NCI-H1092 treated with DMSO at 0.1 percent for 48 hours (cell line): ENCODE measurements at places on chromosomes 1 and 21.

- DNase-seq = no peak
Measured at GRCh38 chr1:172398193-172398592, 22.3 kb upstream of the C1orf105 start.

GRCh38 chr1:235270625-235271024, 57.4 kb downstream of the ARID4B start:
- DNase-seq = no peak

DNA sequence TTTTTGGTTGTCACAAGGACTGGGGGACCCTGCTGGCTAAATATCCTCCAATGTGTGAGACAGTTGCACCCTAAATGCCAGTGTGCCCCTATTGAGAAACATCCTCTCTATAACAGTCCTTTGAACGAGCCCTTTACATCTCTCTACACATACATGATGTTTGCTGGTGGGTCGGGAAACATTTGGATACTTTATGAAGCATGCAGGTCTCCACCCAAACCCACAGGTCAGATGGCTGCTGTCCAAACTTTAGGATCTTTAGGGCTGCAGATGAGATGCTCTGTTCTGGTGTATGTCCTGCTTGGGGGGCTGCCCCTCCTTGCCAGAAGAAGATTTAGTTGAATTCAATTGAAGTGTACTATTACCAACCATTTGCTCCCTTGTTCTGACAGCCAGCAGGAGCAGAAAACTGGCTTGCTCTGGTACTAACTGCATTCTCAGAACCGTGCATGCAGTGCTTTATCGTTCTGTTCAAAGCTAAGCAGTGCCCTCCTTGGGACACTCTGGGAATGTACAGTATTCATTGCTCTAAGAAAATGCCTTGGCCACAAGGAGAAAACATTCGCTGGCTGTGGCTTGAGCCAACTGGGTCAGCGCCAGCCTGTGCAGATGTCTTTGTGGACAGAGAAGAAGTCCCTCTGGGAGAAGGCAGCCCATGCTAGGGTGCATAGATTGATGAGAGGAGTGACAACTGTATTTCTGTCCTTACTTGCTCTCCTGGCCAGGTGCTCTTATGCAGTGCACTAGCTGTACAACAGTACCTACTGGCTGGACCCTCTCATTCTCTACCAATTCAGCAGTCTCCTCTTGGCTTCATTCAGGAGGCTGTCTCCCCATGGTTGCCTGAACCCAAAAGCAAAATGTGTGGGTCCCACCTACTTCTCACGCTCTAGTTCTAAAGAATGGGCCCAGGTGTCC, 61.4 kb upstream of the DIRAS3 start:
- peak; percentile 41 for DNase-seq

DNA sequence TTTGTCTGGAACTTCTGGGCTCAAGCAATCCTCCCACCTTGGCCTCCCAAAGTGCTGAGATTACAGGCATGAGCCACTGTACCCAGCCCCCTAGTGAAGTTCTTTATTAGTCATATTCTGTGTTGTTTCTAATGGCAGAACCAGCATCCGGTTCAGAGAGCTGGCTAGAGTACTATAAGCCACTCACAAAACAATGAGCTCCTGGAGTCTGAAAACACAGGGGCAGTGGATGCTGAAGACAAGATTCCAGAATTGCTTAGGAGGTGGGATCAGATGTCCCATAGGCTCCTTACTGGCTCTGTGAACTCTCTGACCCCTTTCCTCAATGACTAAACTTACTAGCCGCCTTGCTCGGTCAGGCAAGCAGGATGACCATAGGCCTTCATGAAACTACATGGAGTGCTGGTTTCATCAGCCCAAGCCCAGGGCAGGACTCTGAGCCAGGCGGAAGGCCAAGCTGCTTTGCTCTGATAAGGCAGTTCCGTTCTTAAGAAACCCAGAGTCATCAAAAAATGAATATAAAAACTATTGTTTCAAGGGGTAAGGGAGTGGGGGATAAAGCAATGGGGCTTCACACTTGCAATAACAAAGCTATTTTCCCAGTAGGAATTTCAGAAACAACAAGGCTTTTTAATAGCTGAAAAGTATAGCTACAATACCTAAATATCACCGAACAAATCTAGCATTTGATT, 8.1 kb downstream of the MTHFR start:
- DNase-seq = no peak

DNA sequence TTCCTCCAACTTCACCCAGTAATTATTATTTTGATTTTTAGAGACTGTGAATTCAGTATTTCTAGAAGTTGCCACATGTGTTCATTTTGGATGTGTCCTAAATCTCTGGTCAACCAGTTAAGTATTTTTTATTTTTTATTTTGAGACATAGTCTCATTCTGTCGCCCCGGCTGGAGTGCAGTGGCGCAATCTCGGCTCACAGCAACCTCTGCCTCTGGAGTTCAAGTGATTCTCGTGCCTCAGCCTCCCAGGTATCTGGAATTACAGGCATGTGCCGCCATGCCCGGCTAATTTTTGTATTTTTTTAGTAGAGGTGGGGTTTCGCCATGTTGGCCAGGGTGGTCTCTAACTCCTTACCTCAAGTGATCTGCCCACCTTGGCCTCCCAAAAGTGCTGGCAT, 8.0 kb downstream of the MACF1 start:
- DNase-seq = no peak

DNA sequence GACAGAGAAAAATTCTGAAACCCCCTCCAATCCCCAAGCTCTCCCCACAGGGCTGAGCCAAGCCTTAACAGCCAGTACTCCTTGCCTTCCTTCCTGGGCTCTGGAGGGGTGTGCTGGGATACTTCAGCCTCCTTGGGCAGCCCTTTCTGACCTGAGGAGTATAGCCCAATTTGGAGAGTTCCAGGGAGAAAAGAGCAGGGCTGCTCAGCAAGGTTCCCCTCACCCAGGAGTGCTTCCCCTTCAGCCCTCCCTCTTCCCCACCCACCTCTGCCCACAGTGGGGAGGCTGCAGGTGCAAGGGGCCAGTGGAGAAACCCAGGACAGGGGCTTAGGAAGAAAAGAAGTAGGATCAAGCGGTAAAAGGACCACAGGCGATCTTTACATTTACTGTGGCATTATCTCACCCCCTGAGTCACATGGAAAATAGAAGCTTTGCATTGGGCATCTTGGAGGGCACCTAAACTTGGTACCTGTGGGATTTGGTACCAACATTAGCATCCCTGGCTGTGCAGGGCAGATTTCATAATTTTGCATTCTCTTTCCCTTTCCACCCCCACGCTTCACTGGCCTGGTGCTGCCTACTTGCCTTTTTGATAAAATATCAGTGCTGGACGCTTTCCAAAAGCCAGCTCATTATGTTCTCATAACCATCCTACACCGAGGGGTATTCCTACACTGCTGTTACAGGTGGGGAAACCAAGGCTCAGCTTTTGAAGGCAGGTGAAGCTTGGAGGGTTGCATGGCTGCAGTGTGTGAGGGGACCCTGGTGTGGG, 2.8 kb upstream of the ADORA1 start:
- no peak for DNase-seq

- no peak for DNase-seq
Measured at GRCh38 chr1:196407358-196408051, 200.7 kb downstream of the KCNT2 start.

DNA sequence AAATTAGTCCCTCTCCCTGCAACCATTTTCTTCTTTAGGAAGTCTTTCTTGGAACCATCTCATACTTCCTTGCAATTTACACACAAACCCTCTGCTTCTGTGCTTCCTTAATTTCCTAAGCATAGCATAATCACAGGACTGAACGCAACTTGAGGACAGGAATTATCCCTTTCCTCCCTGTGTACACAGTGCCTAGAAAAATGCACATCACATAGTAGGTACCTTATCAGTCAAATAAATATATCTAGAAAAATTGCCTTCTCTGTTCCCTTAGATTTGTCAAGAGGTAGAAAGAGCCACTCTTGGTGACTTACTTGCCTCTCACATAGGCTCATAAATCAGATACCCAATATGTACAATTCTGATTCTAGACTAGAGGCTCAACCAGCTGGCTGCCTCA, 4.9 kb downstream of the ASPM start:
- no peak for DNase-seq

DNA sequence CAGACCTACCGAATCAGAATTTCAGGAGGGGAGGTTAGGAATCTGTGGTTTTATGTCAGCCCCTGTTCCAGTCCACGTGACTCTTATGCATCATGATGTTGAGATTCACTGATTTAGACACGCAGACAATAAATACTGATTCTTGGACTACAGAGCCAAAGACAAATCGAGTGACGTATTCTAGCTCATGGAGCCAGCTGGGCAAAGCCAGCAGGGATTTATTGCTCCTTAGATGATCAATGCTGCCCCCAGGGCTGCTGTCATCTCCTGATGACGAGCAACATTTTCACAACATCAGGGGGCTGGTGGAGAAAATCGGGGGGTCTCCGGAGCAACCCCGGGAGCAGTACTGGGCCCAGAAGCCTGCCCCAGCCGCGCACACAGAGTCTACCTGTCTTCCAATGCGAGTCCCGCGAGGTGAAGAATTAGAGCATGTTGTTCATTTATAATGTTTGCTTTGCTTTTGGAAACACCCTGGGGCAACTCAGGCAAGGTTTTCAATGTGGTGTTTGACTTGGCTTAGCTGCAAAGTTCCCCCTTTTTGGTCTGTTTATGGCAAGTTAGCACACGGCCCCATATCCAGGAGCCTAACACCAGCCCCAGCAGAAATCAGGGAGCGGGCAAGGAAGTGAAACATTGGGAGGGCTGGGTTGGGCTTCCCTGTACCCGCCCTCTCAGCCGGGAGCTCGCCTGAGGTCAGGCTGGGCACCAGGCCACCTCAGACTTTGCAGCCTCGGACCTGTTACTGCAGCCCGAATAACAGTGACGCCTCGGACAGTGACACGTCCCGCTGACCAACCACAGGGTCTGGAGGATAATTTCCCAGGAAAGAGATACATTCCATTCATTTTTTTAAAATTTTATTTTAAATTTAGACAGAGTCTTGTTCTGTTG, 19.9 kb upstream of the CLDN14 start:
- DNase-seq = no peak

DNA sequence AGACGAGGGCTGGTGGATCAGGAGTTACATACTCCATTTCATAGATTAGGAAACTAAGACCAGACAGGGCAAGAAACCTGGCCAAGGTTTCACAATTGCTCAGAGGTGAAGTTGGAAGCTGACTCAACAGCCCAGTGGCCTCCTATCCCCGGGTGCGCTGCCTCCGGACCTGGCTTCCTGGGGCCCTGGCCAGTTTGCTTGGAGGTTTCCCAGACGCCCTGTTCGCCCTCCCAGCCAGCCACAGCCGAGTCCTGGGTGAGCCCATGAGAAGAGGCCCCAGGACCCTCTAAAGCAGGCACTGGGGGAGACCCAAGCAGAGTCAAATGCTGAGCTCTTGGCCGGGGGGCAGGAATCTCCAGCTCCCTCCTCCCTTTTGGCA, 180.1 kb downstream of the ZBTB18 start:
- no peak for DNase-seq

GRCh38 chr1:201515062-201515750, 8.3 kb upstream of the CSRP1 start:
- DNase-seq = no peak

- DNase-seq = no peak
Measured at GRCh38 chr1:29851691-29852090, 615.4 kb downstream of the PTPRU start.

DNA sequence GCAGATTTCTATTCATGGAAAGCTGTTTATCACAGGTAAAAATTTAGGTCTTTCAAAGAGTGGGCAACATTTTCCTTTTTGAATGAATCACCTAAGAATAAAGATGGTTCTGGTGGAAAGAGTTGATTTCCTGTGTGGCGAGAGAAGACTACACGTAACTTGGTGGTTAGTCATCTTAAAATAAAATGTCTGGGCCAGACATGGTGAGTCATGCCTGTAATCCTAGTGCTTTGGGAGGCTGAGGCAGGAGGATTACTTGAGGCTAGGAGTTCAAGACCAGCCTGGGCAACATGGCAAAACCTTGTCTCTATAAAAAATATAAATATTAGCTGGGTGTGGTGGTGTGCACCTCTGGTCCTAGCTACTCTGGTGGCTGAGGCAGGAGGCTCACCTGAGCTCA, 65.7 kb downstream of the DISP1 start:
- DNase-seq = no peak

DNA sequence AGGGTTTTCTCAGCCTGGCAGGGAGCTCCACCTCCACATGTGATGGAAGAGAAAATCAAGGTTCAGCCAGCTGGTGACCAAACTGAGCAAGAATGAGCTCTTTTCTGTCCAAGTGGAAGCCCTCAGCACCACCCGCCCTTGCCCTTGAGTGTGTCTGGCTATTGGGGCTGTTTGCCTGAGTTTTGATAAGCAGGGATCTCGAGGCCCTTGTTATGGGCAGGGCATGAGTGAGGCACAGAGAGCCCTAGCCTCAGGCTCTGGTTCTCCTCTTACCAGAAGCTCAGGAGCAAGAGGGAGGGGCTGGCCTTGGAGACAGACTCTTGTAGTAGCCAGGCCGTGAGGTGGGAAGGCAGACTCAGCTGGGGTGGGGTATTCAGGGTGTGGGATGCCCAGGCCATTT, 37.5 kb upstream of the ARF1 start:
- DNase-seq = no peak

- no peak for DNase-seq
Measured at GRCh38 chr1:109932679-109933078, 22.0 kb downstream of the CSF1 start.

GRCh38 chr21:41707231-41707959, 59.5 kb downstream of the RIPK4 start:
- DNase-seq = no peak

DNA sequence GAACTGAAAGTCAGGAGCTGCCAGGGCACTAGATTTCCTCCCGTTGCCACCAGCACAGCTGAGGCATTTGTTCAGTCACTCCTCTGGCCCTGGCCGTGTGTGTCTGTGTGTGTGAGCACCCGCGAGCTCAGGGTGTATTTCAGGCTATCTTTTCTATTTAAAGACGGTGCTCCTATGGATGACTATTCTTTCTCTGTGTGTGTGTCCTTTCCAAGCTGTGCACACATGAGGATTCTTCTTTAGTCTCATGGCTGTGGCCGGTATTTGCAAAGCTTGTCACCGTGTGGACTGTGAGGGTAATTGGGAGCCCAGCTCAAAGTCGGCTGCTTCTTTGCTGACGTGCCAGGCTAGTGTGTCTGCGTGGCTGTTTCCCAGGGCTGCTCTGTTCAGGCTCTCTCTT, 3.0 kb upstream of the KCND3 start:
- no peak for DNase-seq

DNA sequence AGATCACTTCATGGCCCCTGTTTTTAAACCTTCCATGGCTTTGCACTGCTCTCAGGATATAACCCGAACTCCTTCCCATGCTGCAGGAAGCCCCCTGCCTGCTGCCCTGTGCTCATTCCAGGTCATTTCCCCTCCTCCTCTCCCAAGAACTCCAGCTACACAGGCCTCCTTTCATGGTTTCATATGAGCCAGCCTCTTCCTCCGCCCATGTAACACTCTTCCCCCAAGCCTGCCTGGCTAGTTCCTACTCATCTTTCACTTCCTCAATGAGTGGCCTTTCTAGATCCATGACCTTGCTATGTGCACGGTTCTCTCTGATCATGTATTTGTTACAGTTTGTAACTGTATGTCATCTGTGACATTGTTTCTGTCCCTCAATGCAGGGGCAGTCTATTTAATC, 3.1 kb upstream of the NCF2 start:
- DNase-seq = no peak
